ENCODE measurements at places on chromosomes 1 and 21.

GRCh38 chr1:96641282-96641681, 80.3 kb upstream of the PTBP2 start:
- DNase-seq = no peak

GRCh38 chr1:58785442-58786058, 1.7 kb upstream of the JUN start:
- DNase-seq = peak; percentile 7

DNA sequence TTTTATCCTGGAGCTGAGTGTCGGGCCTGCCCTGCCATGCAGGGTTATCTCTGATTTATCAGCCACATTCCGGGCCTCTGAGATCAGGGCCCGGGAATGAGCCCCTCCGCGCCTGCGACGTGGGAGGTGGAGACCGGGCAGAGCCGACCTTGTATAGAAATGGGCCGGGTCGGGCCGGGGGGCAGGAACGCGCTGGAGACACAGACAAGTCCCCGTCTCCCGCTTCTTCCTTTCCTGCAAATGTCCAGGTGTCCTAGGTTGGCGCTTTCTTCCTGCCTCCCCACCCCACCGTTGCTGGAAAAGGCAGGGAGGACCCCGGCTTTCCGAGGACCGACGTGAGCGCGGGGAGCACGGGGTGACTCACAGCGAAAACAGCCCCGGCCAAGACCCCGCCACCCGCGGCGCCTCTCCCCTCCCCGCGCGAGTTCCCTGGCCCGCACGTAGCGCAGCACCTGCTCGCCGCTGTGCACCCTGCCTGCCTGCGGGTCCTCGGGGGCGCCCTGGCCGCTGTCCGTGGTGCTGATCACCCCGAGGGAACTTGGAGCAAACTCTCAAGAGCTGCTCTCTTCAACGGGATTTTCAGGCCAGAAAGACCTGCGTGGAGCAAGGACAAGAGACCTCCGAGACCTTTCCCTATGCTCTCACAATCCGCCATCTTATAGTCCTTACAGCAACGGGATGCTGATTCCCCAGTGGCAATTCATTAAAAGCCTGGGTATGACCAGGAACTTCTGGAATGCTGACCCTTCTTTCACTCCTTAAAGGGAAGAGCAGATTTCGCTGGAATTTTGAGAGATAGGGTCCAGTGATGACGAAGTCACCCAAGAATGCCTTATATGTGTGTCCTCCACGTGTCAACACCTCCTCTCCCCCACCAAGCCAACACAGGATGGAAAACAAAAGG, 475 bp upstream of the NPPB start:
- DNase-seq = peak; percentile 76

GRCh38 chr1:175361476-175361875, 168.9 kb upstream of the KIAA0040 start:
- no peak for DNase-seq

DNA sequence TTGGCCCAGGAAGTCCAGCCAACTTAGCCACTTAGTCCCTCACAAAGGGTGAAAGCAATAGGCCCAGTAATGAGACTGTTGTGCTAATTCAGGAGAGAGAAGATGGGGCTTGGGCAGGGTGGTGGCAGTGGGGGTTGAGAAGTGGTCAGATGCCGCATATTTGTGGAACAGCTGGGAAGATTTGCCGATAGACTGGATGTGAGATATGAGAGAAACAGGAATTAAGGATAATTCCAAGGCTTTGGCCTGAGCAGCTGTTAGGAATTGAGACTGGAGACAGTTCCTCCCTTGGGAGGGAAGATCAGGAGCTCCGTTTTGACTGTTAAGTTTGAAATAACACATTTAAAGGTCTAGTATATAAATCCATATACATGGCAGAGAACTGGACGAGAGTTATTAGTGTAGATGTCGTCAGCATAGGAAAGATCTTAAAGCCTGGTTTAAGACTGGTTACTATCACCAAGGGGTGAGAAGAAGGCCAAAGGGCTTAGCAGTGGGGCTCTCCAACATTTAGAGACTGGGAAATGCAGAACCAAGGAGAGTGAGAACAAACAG, 323.7 kb upstream of the FAM78B start:
- DNase-seq = no peak

- DNase-seq = no peak
Observed at GRCh38 chr1:59318271-59318860, 21.5 kb downstream of the FGGY start.

GRCh38 chr1:153651771-153652170, 6.7 kb upstream of the SNAPIN start:
- no peak for DNase-seq

DNA sequence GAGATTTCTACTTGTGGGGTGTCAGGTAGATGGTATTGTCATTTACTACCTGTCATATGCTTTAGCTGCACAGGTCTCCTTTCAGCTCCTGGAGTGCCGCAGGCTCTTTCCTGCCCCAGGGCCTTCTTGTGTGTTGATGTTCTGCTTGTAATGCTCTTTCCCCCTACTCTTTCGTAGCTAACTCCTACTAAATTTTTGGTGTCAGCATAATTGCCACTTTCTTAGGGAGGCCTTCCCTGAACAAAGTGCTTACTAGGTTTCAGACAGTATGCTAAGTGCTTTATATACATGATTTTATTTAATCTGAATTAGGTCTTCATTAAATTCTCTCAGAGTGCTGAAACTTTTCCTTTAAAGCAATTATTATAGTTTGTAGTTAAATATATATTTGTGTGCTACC, 4.8 kb upstream of the THEM4 start:
- no peak for DNase-seq

DNA sequence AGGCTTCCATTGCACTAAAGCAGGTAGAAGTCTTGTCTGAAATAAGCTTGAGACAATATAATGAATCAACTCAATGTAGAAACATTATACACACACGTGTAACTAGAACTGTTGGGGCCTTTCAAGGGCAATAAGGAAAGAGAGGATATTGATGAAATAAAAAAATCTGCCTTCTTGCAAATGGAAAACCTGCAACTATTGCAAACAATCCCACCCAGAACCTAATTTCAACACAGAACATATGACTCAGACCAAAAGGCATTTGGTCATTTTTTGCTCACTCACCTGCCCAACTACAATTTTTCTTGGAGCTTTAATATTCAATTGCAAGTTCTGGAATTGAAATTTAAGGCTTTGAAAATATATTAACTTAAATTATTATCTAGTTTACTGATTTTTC, 900.1 kb downstream of the TTLL7 start:
- DNase-seq = no peak

- DNase-seq = no peak
Observed at GRCh38 chr1:234907940-234908405, 220.7 kb downstream of the TOMM20 start.

DNA sequence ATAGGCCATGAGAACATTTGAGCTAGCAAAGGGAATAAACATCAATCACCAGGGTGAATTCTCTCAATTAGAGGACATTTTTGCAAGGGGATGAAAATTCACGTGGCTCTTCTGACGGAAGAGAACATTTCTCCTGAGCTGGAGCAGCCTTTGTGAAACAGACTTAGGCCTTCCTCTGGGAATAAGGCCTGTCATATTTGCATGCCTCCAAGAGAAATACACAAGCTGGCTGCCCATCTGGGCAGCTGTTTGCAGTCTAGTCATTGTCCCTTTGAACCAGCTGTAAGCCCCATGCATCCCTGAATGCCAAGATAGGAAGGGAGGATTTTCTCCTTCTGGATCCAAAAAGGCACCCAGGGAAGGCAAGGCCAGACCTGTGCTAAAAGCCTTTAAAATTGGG, 5.5 kb downstream of the LEMD1 start:
- DNase-seq = no peak
